ENCODE measurements at places on chromosomes 6 and 20.

- DNase-seq = peak; percentile 30
Observed at GRCh38 chr6:24524805-24525204, 30.0 kb downstream of the ALDH5A1 start.

- DNase-seq = no peak
Observed at GRCh38 chr6:73943930-73944652, 248.1 kb downstream of the CD109 start.

GRCh38 chr6:2215342-2215741 lies 30.1 kb downstream of the GMDS start:
- DNase-seq = no peak

DNA sequence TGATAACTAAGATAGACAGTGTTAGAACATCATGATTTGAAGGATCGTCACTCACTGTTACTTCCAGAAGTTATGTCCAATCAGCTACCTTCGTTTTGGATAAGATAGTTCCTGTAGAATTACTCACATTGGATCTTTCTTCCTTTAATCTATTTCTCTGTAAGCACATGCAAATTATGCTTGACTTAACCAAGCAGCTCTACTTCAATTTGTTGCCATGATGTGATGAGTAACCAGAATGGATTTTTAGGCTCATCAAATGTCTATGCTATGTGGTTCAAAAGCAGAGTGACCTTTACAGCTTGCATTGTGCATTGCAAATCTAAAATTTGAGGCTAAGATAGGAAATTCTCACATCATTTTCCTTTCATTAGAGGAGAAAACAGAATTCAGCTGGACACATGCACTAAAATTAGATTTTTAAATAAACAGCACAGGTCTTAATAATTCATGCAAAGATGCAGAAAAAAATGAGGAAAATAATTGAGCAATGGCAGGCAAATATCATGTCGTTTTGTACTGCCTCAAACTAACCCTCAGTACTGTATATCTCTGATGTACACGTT lies 76.7 kb upstream of the ZFP64 start:
- DNase-seq = peak; percentile 66

DNA sequence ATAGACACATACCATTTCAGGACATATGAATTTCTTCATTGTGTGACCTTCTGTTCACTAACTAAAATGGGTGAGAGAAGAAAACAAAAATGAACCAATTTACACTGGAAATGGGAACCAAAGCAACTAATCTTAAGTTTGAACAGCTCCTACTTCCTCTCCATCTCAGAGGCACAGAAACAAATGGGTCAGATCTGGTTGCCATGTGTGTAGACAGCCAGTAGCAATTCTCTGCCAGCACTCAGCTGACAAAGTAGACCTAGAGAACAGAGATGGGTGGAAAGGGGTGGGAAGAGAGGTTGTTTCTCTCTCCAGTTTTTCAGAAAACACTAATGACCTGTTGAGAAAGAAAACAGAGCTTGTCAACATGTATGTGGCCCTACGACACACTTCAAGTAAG lies 14.3 kb upstream of the POPDC3 start:
- no peak for DNase-seq

GRCh38 chr6:41780551-41781365 lies at the start of gene PRICKLE4:
Gene PRICKLE4, plus strand, starts transcription at chr6:41780782. Its CDS starts 2,692 bp downstream, at chr6:41783474.
- no peak for DNase-seq

Data from astrocyte (in vitro differentiated cells and primary cell).